Left kidney (tissue), 8 donors: ENCODE measurements at places on chromosomes 3 and 15. TPM values are rescaled to one million over a fixed set of nuclear protein-coding genes. Genes with fewer than 3 reads are reported as not detected.

DNA sequence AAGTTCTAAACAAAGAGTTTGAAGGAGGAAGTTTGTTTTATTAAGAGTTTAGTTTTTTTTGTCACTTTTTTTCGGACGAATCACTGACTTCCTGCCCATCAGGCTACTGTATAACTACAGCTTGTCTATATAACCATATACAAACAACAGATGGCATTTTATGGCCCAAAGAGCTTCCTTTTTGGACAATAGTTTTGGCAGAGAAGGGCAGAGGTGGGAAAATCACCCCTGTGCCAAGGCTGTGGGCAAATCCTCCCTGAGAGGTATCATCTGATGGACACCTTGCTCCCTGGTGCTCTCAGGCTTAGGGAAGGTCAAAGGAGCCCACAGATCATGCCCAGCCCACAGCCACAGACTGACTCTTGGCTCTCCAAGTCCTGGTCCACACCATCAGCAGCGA is 113.4 kb downstream of the OXNAD1 start:
- no peak for DNase-seq

GRCh38 chr3:127780536-127781400 is 41.5 kb downstream of the MGLL start:
- no peak for DNase-seq

GRCh38 chr3:168981396-168981795 is 682.1 kb downstream of the MECOM start:
- DNase-seq, result no peak

GRCh38 chr15:83115831-83116565 is 8.6 kb downstream of the TM6SF1 start:
- DNase-seq, result no peak

- no peak for DNase-seq
These were observed 28.5 kb downstream of the GREM1 start for GRCh38 chr15:32746116-32746857.

- DNase-seq, result no peak
These were observed 90.6 kb downstream of the CD200R1L start for GRCh38 chr3:112755845-112756613.

GRCh38 chr15:31359702-31360111 is 33.1 kb downstream of the KLF13 start:
- no peak for DNase-seq

Gene STRA6
- 41.7 TPM for polyA plus RNA-seq

Gene ADAMTS7
- polyA plus RNA-seq, result 21.4 TPM

- DNase-seq, result no peak
These were observed 58.3 kb upstream of the XCR1 start for GRCh38 chr3:46085421-46086082.

Gene ALDH1L1
- polyA plus RNA-seq, result 44.0 TPM

GRCh38 chr15:99097441-99098410 is 7.2 kb upstream of the SYNM start:
- no peak for DNase-seq

- DNase-seq, result no peak
These were observed 13.9 kb upstream of the XXYLT1 start for GRCh38 chr3:195284842-195285241.

DNA sequence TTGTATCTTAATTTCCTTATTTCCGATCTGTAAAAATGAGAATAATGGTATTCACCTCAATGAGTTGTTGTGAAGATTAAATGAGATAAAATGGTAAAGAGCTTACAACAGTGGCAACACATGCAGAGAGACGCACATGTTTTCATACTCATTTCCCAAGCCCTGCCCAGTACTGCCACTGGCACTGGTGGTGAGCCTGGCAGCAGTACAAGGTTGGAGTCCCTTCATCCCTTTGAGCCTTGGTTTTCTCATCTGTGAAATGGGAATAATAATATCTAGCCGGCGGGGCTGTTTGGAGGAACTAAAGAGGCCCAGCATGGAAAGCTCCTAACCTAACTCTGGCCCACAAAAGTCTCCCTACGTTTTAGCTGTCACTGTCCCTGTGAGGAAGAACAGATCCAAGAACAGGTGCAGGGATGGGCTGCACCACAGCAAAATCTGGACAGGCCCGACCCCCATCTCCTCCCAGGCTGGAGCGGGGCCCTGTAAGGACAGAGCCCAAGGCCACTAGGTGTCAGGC is 866 bp upstream of the CD276 start:
- no peak for DNase-seq

DNA sequence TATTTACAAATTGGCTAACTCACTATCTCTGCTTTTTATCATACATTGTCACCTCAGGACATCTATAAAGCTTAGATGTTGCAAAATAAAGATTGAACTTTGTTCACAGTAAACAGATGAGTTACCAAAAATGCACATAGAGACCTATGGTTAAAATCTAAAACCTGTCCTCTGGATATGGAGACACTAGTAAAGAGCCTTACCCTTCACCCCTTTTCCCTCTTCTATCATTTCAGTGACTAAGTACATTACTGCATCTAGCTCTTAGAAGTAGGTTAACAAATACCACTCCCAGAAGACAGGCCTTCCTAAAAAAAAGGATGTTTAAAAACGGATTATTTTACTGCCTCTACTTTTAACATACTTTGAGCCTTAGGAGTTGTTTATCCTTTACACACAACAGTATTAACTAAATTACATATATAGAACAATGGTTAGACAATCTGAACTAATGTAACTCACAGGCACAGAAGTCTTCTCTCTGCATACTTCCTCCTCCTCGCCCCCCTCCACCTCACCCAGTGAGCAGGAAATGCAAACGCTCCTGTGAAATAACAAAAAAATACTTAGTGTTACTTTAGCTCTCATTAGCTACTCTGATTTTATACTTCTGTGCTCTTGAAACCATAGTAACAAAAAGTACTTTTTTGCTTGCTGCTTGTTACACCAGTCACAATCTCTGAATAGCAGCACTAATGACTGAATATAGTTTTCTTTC is 23.3 kb downstream of the IREB2 start:
- no peak for DNase-seq
